Mesendoderm (in vitro differentiated cells): ENCODE measurements at places on chromosomes 4 and X.

- peak; percentile 74 for DNase-seq
Measured at GRCh38 chr4:158172261-158173258, at the start of gene GASK1B. Gene GASK1B, minus strand, starts transcription at chr4:158173025. Its CDS starts 1,650 bp downstream, at chr4:158171375.

DNA sequence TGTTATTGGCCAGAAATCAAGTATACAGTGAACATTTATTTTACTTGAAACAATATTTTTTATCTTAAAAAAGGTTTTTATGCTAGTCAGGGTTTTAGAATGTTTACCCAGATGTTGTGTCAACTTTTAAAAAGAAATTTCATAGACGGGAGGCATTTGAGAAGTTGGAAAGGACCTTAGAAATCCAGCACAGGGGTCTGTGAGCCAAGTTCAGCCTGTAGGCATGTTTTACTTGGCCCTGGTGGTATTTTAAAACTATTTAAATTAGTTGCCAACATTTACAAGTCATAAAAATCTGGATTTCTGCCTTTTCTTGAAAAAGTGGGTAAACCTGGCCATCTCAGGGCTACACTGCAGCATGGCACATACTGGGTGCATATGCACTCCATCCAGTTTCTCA is 25.5 kb upstream of the FHL1 start:
- DNase-seq, result no peak

- no peak for DNase-seq
Measured at GRCh38 chr4:67996127-67996526, 32.8 kb upstream of the TMPRSS11A start.

- no peak for DNase-seq
Measured at GRCh38 chrX:104430742-104431119, 135.3 kb upstream of the IL1RAPL2 start.

DNA sequence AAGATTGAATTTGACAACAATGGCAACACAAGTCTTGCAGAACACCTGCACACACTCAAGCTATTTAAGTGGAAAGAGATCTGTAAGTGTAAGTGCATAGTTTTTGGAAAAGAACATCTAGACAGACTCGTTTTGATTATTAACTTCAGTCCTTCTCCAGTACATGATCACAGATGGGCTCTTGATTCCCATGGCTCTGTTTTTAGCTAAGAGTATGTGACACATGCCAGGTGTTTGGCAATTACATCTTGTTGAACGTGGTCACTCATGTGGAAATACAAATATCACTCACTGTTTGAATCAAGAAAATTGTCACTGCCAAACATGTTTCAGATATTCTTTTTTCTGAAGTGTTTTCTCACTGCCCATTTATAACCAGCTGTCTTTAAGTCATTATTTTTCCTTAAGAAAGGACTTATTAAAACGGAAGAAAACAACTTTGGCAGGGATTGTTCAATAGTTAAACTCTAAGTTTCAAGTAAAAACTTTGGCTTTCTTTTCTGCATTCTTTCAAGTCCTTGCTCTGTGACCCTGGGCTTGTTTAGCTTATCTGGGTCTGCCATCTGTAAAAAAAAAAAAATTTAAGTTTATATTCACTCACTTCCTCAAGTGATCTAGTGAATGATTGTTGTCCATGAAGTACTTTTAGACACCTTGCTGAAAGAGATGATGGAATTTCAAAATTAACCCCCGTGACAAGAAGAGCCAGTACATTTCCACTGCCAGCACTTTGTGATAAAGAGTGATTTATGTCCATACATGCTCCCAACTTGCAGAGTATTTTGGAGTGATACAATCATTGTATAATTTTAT is 125.4 kb downstream of the ATXN3L start:
- no peak for DNase-seq

DNA sequence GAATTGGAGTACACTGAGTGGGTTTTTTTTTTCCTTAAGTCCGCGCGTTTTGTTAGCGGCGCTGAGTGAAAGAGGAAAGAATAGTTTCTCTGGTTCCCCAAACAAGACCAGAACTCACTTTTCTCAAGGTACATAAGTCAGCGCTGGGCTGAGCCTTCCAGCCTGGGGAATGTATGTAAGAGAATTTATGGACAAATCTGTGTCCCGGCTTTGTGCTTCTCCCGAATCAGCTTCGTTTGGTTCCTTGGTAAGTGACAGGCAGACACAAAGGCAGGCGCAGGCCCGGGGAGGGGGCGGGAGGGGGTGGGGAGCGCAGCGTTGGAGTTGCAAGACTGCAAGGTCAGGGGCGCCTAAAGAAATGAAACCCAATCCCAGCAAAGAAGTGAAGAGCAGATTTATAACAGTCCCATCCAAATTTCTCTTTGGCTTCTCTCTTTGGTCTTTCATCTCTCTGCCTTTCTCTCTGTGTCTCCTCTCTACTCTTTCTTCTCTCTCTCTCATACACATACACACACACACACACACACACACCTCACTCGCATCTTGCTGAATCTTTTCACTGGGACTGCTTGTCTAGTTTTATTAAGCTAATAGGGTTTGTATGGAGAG is 981 bp downstream of the TET2 start:
- peak; percentile 64 for DNase-seq

- no peak for DNase-seq
Measured at GRCh38 chr4:157824021-157824420, 348.8 kb downstream of the GASK1B start.

- DNase-seq, result peak; percentile 62
Measured at GRCh38 chr4:57378766-57379165, 268.6 kb upstream of the IGFBP7 start.

DNA sequence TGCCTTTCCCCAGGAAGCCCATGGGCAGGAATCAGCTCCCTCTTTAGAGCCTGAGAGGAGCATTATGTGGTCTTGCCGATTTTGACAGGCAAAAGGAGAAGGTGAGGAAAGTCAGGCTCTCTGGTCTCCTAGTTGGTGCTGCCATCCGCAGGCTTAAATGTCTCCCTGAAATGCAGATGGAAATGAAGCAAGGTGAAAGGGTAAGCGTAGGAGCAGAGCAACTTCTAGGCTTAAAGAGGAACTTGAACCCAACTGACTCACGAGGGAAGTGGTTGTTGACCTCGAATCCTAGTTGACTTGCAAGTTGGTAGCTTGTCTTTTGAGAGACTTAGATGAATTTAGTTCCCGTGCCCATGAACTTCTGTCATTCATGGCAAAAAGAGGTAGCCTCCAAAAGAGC is 205.9 kb downstream of the PTTG2 start:
- peak; percentile 59 for DNase-seq

GRCh38 chr4:43782391-43782790 is 666.2 kb downstream of the KCTD8 start:
- no peak for DNase-seq

DNA sequence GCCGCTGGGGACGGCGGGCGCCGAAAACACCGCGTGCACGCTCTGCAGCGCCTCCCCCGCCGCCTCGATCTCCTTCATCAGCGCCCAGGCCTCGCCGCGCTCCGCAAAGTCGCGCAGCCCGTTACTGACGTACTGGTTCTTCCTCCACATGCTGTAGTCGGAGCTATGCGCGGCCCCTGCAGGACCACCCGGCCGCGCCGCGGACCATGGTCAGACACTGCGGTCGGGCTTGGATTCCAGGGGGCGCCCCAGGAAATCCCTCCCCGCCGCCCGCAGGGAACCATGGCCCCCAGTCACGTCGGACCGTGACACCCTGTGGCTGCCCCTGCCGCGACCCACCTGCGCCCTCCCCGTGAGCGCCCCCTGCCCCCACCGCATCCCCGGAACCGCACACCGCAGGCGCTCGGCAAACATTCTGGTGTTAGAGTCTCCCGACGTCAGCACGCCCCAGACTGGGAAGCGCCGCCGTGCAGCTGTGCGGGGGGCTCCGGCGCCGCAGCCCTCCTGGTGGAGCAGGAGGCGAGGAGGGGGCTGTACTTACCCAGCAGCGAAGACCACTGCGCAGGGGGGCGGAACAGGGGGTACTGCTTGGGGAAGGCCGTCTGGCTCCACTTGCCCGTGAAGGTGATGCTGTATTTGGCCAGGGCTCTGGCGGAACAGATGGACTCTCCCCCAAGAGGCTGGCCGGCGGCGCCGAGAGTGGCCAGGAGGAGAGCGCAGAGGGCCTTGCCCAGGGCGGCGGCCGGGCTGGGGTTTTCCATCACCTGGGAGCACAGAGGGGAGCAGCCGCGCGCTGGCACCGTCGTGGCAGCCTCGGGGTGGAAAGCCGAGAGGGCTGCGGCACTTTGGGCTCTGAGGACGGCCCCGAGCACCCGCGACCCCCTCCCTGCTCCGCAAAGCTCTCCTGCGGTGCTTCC is 814 bp downstream of the SPON2 start:
- DNase-seq, result peak; percentile 34

DNA sequence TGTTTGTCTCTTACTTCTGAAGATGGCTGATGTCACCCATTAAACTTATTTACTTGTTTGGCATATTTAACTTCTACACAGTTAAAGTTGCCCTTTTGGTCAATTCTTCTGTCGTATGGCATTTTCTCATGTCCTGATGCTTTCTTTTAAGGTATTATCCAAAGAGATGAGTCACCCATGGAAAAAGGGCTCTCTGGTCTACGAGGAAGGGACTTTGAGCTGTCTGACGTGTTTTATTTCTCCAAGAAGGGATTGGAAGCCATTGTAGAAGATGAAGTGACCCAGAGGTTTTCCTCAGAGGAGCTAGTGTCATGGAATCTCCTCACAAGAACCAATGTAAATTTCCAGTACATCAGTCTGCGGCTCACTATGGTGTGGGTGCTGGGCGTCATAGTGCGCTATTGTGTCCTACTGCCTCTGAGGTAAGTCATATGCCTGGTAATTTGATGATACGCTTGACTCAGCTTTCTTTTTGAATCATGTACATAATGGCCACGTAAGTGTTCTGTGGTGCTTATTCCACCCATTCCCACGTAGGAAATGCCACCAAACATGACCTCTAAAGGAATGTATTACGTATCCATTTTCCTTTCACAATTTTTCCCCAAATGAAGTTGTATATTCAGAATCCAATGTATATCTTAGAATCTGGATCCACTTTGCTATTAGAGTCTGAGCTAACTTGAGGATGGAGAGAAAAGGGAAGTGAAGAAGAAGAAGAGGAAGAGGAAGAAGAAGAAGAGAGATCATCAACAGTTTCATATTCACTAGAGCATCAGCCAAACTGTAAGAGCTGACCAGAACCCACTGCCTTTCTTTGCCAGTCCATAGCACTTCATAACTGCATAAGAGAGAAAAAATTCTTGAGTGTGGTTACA is 45.7 kb downstream of the GPAT3 start:
- DNase-seq, result no peak
